Kasumi-1 (cell line): ENCODE measurements at places on chromosomes 5 and 9.
A peak's percentile ranks its signal among the peaks of the same experiment; 100 is the strongest.

DNA sequence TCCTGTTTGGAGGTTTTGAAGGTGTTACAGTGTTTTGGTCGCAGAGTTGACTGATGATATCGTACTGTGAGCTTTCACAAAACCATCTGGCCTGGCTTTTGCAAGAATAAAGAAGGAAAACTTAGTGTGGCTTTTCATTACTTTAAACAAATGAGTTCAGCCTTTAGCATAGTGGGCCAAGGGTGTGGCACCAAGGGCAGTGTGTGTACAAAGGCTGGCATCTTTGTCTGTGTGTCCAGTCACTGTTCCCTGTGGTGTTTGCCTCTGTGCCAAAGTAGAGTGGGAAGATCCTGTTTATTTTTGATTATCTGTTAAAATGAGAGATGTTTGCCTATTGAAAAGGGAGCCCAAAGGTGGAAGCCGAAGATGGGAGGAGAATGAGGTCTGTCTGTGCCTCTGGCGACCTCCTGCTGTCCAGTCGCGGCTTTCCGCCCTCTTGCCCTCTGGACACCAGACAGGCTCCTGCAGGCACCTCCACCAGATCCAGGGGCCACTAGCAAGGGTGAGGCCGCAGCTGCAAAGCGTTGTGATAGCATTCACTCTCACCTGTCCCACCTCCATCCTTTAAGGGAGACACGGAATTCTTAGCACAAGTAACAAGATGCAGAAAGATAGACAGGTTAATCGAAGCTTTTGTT lies 113.7 kb downstream of the TRIO start:
- no peak for DNase-seq

DNA sequence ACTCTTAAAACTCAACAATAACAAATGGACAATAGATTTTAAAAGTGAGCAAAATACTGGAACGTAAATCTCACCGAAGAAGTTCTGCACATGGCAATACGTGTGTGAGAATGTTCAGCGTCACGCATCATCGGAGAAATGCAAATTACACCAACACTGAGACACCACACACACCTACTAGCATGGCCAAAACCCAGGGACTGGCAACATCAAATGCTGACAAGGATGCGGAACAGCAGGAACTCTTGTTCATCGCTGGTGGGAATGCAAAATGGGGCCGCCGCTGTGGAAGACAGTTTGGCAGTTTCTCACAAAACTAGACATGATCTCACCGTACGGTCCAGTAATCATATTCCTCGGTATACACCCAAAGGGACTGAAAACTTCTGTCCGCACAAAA lies 21.6 kb upstream of the CLPTM1L start:
- DNase-seq, result no peak

DNA sequence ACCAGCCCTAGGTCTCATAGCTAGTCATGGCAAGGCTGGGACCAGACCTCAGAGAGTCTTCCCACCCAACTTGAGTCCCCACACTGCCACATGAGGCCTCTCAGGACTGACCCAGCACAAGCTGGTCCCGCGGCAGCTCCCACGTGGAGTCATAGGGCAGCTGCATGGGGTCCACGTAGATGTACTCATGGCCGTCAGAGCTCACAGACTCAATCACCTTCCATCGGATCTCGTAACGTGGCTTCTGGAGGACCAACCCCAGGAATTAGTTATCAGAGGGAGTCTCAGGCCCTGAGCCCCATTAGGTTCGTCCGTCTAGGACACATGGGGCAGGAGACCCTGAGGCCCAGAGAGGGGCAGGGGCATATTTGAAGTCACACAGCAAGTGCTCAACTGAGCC lies 30.3 kb downstream of the PDGFRB start:
- DNase-seq, result no peak

DNA sequence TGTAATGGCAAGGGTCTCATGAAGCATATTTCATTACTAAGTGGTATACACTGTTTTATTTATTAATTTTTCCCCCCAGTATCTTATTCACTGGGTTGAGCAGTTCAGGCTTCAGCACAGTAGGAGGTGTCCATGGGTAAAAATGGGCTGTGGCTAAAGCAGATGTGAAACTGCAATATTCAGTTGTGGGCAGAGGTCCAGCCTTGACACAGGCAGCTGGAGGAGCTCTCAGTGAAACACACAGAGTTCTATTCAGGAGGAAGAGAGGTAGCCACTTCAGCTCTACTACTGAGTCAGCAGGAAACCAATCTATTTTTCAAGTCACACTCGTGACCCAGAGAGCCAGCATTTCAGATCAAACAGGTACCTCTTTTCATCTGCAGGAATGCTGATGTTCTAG lies 418.3 kb downstream of the CDH10 start:
- DNase-seq, result no peak

GRCh38 chr5:53113947-53114346 lies 4.4 kb upstream of the MOCS2 start:
- no peak for DNase-seq

DNA sequence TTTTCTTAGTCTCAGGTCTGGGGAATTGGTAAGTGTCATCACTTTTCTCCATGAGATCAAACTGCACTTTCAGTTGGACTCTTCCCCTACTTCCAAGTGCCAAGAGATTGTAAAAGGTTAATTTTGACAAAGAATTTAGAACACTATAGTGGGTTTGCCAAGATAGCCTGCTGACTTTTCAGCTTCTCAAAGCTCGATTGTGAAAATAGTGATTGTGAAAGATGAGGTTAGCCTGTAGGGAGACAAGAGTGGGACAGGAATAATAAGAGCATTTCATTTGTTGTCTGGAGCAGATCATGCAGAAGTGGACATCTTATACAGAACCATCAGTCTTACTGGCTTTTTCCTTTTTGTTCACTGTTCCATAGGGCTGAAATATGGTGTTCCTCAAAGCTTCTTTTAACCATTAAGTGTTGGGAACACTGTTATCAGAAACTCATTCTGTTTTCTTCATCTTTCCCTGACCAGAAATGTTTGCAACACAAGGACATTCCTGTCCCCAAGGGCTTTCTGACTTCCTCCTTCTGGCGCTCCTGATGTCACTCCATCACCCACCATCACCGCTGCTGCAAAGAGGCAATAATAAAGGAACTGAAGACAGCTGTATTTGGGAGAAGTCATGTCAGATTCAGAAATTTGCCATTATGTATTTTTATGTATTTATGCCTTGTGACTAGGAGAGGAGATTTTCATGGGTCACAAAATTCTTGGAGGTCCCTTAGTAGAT lies 11.6 kb upstream of the SPTAN1 start:
- peak; percentile 39 for DNase-seq

GRCh38 chr5:100566382-100567141 lies 31.4 kb downstream of the FAM174A start:
- no peak for DNase-seq

DNA sequence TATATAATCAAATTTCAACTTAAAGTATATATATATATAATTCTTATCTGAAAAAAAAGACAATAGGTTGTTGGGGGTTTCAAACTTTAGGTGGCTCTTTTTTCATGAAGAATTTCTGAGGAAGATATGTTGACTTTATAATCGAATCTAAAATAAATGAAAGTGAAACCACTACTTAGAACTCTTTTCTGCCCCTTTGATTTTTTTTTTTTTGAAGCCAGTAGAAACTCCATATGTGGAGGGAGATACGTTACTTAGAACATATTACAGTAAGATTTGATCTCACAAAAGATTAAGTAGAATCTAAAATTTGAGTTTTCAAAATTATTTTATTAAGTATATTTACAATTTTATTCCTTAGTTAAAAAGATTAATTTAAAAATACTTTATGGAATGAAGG lies 96.9 kb downstream of the ATG10 start:
- DNase-seq, result no peak

GRCh38 chr5:126107381-126107780 lies 315.8 kb upstream of the GRAMD2B start:
- DNase-seq, result no peak

GRCh38 chr9:98406469-98406868 lies 151.0 kb upstream of the TBC1D2 start:
- DNase-seq, result no peak

- DNase-seq, result no peak
These were observed 42.5 kb downstream of the ADAM19 start for GRCh38 chr5:157533011-157533481.

- DNase-seq, result no peak
These were observed 139.7 kb upstream of the IRX4 start for GRCh38 chr5:2022436-2022835.

DNA sequence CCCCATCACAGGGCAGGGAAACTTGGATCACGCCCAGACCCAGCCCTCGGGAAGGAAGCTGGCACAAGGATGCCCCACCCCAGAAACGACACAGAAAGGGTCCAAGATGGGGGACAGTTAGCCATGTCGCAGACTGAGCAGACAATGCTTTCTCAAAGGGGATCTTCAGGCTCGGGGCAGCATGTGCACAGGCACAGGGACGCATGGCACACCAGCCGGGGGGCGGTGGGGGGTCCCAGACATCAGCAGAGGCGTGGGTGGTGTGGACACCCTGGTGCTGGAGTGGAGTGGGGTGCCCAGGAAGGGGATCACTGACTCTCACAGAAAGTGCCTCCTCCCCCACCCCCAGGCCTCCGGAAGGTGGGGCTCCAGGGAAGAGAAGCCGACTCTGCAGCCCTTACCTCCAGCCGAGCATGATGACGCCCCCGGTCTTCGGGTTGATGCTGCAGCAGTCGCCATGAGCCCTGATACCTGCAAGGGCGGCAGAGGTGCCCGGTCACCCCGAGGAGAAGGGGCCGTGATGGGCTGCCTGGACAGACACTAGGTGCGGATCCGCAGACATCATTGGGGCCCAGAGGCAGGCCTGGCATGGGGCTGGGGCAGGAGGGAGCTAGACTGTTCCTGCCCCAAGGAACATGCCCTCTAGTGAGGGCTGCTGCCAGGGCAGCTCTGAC lies 44.5 kb upstream of the ZNF354A start:
- DNase-seq, result no peak

GRCh38 chr9:73160868-73161267 lies 9.2 kb downstream of the ANXA1 start:
- DNase-seq, result no peak

GRCh38 chr5:110323832-110324231 lies 402.6 kb downstream of the TMEM232 start:
- DNase-seq, result no peak

DNA sequence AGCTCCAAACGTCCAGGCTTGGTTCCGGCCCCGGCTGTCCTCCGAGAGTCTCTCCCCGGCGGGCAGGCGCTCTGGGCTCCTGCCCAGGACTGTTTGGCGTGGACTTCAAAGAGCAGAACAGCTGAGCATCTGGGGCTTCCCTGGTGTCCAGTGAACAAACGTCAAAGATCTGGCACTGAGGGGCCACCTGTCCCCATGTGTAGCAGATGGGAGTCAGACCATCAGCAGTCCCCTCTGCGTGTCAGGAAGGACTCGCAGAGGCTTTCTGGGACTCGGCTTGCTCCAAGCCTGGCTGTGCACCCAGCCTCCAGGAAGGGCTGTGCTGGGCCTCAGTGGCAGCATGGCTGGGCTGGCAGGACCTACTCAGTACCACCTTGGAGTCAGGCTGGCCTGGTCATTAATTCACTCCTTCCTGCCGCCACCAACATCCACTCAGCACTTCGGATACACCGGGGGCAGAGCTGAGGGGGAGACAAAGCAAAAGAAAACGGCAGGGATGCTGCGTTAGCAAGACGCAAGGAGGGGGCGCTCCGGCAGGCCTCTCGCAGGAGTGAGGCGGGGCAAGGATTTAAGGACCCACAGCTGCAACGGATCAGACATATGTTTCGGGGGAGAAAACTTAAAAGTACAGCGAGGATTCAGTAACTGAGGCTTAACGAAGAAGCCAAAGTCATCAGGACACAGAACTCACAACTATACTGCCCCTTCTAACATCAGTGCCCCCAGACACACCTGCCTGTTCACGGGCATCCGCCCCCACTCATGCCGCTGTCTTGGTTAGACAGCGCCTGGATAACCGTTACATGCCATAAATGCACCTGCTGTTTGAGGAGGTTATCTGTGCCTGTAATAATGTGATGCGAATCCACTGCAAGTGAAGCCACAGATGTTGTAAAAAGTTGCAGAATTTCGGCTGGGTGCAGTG lies 164.5 kb upstream of the PHYKPL start:
- no peak for DNase-seq

GRCh38 chr5:149518620-149519019 lies 32.6 kb downstream of the CSNK1A1 start:
- DNase-seq, result no peak

GRCh38 chr5:19701731-19702130 lies 286.3 kb downstream of the CDH18 start:
- DNase-seq, result no peak

- no peak for DNase-seq
These were observed 536.5 kb upstream of the ACO1 start for GRCh38 chr9:31847963-31848362.

DNA sequence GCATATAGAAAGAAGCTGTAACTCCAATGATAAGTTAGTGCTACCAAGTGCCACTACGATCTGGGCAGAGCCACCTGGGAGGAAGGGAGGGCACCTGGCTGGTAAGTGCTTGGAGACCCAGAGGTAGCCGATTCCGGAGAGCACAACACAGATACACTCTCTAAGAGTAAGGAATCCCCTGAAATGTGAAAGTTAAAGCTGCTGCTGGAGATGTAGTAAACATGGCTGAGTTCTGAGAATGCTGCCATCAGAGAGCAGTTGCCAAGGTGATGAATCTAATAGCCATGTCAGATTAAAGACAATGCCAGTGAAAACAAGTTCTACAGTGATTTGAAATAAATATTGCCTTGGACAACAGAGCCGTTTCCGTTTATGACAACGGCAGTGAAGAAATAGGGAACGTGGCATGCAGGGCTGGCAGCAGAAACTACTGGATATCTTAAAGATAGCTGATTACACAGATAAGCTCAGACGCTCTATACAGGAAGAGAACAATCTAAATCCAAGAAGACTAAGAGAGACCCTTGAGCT lies 561.2 kb upstream of the C9orf72 start:
- no peak for DNase-seq

- DNase-seq, result no peak
These were observed 5.5 kb upstream of the MAML1 start for GRCh38 chr5:179727106-179727505.
